Tibial nerve (tissue), 4 donors: ENCODE measurements at places on chromosomes 1 and 21. TPM values are rescaled to one million over a fixed set of nuclear protein-coding genes. Genes with fewer than 3 reads are reported as not detected.

The NUF2 gene
- total RNA-seq = 2.0 TPM

The UTS2 gene
- total RNA-seq = not detected

The TMEM240 gene
- total RNA-seq = 27.3 TPM

The CSF3R gene
- 18.0 TPM for total RNA-seq

The MR1 gene
- 10.8 TPM for total RNA-seq

The PCAT6 gene
- not detected for total RNA-seq

The ZMYND12 gene
- 2.9 TPM for total RNA-seq

The HDAC1 gene
- 40.4 TPM for total RNA-seq

The MX1 gene
- total RNA-seq = 23.8 TPM

The LYPD8 gene
- not detected for total RNA-seq

The OR2L13 gene
- not detected for total RNA-seq

The FMO1 gene
- 2.9 TPM for total RNA-seq

The CCDC27 gene
- not detected for total RNA-seq

The ABCA4 gene
- total RNA-seq = 0.21 TPM
